ENCODE measurements at places on chromosomes 4 and X.

- DNase-seq = no peak
These were observed 61.5 kb upstream of the AMOT start for GRCh38 chrX:112901869-112902725.

- DNase-seq = no peak
These were observed 15.2 kb downstream of the USP53 start for GRCh38 chr4:119227690-119228089.

GRCh38 chrX:142999199-142999701 lies 26.5 kb upstream of the SPANXN4 start:
- no peak for DNase-seq

GRCh38 chrX:152930516-152930915 lies 32.6 kb downstream of the ZNF185 start:
- DNase-seq = no peak

DNA sequence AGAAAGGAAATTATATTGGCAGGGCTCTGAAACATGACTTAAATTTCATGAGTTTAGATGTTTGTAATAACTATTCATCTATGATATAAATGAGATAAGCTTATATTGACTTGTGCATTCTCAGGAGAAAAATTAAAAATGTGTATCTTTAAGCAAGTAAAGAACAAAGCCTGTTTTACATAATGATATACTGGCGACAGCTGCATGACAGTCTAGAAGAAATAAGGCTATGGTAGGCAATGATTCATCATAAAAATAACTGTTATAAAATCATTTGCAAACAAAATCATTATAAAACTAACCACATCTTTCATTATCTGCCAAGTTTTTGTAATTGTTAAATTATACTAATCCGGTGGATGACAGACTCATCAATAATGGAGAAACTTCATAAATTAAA lies 188.1 kb downstream of the ADAM29 start:
- DNase-seq = no peak

DNA sequence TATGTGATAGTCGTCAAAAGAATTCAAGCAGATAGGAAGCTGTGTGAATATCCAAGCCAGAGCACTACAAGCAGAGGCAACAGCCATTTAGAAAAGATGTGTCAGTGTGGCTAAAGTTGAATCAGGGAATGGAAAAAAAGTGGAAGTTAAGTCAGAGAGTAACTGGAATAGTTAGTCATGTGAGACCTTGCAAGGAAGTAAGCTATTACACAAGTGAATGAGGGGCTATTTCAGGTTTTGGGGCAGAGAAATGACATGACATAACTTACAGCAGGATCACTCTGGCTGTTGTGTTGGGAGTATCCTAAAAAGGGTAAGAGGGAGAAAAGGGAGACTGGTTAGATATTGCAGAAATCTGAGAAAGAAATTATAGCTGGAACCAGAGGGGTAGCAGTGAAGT lies 236.6 kb upstream of the PCDH18 start:
- no peak for DNase-seq

GRCh38 chrX:13836575-13836974 lies 19.7 kb upstream of the GPM6B start:
- DNase-seq = no peak

GRCh38 chr4:106312377-106312776 lies 3.6 kb downstream of the TBCK start:
- DNase-seq = no peak

GRCh38 chrX:154735695-154736393 lies 15.0 kb downstream of the GAB3 start:
- no peak for DNase-seq

DNA sequence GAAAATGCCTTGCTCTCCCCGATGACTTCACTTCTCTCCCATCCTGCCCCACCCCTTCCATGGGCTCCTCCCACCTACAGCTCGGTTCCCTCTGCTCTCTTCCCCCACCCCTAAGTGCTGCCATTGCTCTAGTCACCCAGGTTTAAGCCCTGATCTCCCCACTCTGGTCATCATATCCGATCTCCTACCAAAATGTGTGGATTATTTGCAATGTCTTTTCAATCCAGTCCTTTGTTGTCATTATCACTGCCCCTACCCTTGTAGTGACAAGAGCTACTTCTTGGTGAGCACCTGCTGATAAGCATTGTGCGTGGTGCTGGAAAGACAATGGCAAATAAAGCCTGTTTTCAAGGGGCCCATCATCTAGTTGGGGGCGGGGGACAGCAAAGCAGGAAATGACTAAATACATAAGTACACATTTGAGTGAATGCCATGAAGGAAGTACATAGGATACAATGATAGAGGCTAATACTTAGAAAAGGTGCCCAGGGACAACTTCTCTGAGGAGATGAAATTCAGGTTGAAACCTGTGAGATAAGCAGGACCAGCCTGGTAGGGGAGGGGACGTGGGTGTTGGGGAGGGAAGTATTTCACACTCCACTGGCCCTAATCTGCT lies 63.8 kb downstream of the DLG3 start:
- DNase-seq = no peak

DNA sequence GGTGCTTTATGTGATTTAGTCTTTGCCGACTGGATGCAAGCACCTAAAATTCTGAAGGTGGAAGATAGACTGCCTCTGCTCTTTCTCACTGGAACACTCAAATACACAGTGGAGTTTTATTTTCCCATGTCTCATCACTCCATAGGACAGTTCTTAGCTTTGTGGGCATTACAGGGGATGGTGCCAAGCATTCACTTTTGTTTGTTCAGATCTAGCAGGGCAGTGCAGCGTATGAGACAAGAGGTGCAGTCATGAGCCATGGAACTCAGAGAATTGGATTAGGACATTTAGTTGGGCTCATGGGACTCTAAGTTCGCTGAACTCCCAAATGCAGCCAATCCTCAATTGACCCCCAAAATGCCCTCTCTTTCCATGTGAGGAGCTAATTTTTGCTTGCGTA lies 1136.9 kb upstream of the PRKX start:
- no peak for DNase-seq

DNA sequence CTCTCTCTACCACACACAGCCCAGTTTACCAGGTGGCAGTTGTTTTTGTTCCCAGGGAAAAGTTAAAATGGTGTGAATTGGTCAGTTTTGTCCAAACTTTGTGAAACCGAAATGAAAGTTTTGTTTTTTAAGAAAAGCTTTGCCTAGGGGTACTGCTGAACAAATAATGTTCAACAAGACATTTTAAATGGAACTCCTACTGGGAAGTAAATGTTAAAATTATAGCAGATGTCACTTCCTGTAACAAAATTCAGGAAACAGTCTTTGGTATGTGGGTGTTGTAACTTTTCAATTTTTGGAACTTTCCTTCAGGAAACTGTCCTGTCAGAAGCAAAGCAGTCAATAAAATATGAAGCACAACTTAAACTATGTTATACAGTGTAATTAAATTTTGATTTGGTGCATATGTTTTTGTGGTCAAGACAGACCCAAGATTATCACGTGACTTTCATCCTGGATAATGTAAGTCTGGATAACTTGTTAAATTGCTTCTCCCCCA lies 79.5 kb downstream of the AFF1 start:
- DNase-seq = no peak

DNA sequence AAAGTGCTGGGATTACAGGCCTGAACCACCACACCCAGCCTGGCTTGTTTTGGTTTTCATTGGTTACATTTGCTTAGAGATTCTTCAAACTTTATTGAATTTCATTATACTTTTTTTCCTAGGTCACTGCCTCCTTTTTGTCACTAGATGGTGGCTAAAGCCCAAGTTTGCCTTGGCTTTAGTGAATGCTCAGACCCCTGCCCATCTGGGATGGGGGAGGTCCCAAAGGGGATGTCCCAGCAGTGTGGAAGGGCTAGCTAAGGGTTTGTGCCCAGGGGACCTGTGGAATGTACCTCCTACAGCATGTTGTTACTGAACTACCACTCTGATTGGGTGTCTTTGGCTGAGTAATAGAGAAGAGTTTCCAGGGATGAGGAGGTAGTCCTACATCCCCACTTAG lies 58.4 kb downstream of the CEP135 start:
- no peak for DNase-seq

GRCh38 chrX:71439420-71439819 lies 73.3 kb downstream of the TAF1 start:
- no peak for DNase-seq

GRCh38 chrX:110145854-110146253 lies 142.9 kb downstream of the TMEM164 start:
- peak; percentile 24 for DNase-seq

DNA sequence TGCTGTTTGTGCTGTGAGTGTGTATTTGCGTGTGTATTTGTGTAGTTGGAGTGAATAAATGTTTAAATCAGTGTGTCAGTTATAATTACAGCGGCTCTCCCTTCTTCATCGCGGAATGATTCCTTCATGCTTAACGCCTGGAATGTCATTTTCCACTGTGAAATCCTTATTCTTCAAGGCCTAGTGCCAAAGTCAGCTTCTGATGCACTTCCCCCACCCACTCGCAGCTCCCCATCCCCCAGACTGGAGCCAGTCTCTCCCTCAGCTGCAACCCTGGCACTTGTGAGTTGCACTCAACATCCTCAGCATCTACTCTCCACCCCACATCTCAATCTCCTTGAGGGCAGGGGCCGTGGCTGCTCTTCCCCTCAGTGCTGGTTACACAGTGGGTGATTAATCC lies 583.0 kb downstream of the BCOR start:
- DNase-seq = no peak

DNA sequence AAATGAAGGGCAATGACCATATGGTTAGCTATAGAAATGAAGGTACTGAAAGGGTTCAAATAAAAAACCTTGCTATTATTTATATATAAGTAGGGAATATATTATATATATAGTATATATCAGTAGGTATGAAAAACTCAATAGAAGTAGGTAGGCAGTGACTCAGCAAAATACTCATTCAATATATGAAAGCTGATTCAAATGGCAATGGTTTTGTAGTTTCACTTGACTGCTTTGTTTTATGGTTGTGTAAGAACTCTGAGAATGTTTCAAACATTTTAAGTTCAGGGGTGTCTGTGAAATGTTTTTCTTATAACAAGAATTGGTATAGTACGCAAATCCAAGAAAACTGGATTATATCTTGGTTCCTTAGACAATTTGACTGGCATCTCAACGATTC lies 4.1 kb downstream of the ZNF280C start:
- DNase-seq = no peak
